Pons (tissue), 1 donor: ENCODE measurements at places on chromosomes 5 and 9.

DNA sequence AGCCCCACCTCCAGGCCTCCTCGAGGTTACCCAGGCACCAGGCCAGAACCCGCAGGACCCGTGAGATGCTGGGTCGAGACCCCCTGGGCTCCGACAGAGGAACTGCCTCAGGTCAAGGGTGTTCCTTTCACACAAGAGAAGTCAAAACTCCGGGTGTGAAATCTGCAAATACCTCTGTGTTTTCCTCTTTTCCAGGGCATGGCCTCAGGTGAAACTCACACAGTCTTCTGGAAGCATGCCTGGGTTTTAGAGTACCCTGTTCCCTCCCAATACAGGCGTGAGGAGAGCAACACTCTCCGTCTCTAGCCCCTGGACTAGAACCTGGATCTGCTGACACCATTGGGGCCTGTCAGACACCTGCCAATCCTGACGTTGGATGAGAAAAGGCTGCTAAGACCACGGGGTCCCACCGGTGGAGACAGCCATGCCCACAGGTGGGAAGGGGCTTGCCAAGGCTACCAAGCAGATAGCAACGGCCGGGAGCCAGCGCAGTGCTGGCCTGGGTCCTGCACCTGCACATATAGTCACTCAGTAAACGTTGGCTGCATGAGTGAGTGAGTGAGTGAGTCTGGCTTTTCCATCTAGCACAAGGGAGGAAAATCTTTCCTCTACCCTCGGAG, 182.0 kb upstream of the PPP1R26 start:
- no peak for DNase-seq

GRCh38 chr9:22041775-22042174, 32.7 kb upstream of the CDKN2B start:
- no peak for DNase-seq

DNA sequence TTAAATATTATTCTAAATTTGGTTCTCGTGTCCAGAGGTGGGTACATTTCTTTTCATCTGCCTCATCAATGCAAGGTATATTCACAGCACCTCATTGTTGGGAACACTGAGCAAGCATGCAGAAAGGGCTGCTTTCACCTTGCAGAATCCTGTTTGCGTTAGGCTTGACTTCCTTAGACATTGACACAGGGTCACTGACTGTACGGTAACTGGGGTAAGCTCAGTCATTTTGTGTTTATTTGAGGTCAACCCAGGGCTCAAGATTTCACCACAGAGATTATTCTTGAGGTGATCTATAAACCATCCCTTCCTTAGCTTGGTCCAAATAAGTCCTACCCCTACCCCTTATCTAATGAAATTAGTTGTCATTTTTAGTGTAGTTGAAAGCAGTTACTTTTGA, 1.7 kb upstream of the PTPDC1 start:
- no peak for DNase-seq

DNA sequence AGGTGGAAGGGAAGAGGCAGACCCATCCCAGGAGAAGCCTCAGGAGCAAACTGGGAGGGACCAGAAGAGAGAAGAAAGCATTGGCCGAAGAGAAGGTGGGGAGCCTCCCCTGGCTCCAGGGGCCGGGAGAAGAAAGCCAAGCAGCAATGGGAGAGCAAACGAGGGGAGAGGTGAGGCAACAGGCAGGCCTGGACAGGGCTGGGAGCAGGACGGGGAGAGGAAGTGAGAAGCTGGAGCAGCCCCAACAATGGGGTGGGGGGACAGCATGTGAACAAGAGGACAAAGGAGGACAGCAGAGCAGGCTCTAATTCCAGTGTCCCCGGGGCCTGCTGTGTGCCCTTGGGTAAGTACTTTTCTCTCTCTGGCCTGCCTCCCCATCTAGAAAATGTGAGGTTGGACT, 115.3 kb downstream of the PSD2 start:
- no peak for DNase-seq

GRCh38 chr9:72983056-72983455, 30.2 kb upstream of the ALDH1A1 start:
- DNase-seq, result no peak

GRCh38 chr9:129172816-129173215, 5.2 kb downstream of the IER5L start:
- DNase-seq, result peak; percentile 39

DNA sequence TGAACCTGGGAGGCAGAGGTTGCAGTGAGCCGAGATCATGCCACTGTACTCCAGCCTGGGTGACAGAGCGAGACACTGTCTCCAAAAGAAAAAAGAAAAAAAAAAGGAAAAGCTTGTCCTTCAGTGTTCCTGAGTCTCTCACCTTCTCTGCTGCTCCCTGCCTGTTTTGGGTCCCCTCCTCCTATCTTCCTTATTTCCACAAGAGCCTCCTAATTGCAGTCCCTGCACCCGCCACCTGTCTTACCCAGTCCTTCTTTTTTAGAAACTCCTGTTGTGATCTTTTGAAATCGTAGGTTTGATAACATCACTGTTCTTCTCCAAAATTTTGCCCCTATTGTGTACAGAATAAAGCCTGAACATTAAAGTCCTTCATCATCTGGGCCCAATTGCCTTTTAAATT, 234.9 kb downstream of the SH3GL2 start:
- no peak for DNase-seq

GRCh38 chr5:28156981-28157380, 1118.6 kb upstream of the CDH9 start:
- no peak for DNase-seq

DNA sequence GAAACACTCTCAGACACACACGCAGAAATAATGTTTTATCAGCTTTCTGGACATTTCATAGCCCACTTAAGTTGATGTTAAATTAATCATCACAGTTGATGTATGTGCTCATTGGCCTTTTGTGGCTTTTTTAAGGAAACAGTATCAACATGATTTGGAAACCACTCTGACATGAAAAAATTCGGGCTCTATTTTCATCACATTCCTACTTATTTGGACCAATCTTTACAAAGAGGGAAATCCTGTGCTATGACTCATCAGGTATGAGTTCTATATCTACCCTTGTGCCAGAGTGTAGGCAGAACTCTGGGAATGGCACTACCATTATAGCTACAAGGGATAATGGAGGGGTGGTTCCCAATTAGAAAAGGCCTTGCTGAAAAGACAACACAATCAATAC, 388.4 kb upstream of the PTGER4 start:
- no peak for DNase-seq

DNA sequence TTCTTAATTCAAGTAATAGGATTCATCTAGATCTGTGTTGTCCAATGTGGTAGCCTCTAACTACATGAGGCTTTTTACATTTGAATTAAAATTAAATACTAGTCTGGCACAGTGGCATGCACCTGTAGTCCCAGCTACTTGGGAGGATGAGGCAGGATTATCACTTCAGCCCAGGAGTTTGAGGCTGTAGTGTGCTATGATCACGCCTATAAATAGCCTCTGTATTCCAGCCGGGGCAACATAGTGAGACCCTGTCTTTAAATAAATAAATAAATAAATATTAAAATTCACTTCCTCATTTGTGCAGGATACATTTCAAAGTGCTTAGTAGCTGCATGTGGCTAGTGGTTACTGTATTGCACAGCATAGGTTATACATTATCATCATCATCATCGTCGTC, 91.8 kb downstream of the UBE2R2 start:
- DNase-seq, result no peak

- no peak for DNase-seq
Measured at GRCh38 chr9:23537192-23538066, 288.6 kb downstream of the ELAVL2 start.

- no peak for DNase-seq
Measured at GRCh38 chr5:107538331-107538730, 132.4 kb downstream of the EFNA5 start.

DNA sequence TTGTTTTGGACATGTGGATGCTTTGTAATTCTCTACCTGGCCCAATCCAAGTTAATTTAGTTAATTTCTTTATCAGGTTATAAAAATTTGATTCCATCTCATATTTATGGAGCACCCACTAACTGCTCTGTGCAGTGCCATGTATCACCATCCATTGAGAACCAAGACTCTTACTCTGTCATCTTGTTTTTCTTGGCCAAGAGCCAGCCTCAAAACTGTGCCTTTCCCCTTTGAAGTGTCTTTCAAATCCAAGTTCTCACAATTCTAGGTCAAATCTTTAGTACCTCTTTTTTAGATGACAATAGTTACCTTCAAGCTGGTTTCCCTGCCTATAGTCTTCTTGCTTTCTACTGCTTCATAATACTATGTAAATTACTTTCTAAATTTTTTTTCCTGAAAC, 3.2 kb downstream of the COMMD10 start:
- DNase-seq, result no peak

- DNase-seq, result peak; percentile 37
Measured at GRCh38 chr5:173327948-173328843, at the start of gene STC2. TSS of gene STC2 (minus strand) at chr5:173328414. CDS start at chr5:173328193, 221 bp downstream.

DNA sequence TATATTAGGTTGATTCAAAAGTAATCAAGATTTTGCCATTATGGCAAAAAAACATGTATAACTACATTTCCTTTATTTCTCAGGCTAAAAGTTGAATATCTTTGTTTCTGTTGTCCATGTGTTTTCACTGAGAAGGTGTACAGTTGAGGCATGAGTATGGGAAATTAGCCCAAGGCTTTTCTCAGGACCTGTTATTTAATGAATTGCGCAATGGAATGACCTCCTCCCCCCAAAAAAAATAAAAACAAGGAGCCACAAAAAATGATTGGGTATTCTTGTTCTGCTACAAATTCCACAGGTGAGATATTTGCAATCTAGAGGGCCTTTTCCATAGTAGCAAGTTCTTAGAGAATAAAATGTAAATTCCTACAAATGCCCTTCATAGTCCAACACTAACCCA, 186.8 kb downstream of the TRPM3 start:
- no peak for DNase-seq

DNA sequence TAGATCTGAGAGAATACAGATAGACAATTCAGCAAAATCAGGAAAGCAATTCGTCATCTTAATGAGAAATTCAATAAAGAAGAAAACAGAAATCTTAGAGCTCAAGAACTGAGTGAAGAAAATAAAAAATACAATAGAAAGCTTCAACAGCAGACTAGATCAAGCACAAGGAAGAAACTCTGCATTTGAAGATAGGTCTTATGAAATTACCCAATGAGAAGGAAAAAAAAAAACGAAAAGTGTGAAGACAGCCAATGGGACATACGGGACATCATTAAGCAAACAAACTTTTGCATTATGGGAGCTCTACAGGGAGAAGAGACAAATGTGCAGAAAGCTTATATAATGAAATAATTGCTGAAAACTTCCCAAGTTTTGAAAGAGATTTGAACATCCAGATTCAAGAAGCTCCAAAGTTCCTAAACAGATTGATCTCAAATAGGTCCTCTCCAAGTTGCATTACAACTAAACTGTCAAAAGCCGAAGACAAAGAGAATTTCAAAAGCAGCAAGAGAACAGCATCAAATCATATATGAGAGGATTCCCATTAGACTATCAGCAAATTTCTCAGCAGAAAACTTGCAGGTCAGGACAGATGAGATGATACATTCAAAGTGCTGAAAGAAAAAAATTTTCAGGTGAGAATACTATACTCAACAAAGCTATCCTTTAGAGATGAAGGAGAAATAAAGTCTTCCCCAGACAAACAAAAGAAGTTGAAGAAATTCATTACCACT, 10.8 kb upstream of the RLN2 start:
- no peak for DNase-seq

GRCh38 chr5:37940931-37941623, 101.2 kb upstream of the GDNF start:
- no peak for DNase-seq

DNA sequence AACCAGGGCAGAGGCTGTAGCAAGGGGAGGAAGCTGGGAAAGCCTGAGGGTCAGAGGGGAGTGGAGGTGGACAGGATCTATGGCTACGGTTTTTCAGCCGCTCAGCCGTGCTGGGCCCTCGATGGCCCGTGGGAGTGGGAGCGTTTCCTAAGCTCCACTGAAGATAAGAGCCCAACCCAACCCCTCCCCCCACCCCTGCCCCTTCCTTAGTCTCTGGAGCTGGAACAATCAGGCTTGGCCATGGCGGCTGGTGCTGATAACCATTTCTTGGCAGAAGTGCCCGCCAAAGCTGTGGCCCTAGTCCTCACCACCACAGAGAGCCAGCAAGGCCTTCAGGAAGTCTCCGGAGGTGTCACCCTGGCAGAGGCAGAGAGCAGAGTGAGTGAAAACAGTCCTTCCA, 20.3 kb upstream of the TNIP1 start:
- no peak for DNase-seq

GRCh38 chr9:109498195-109499092, at the start of gene PTPN3:
TSS of gene PTPN3 (minus strand) at chr9:109498307. CDS start at chr9:109463434, 34,873 bp downstream.
- DNase-seq, result no peak

DNA sequence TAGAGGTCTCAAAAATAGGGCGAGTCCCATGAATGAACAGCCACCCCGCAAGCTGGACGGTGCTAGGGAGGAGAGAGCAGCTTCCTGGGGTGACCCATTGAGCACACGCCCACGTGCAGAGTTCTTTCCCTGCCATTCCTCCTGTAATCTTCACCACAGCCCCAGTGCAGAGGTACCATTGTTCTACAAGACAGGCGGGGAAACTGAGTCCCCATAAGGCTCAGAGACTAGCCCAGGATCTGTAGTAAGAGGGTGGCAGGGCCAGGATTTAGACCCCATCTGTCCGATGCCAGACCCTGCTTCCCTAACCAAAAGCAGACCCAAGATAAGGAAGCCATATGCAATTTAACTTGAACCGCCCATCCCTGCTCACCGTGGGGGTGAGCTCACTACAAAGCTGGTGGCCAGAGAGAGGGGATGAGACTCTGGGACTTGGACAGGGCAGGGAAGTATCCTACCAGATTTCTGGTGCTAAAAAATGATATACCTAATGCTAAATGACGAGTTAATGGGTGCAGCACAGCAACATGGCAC, 36.7 kb upstream of the ORM1 start:
- no peak for DNase-seq

GRCh38 chr5:120254385-120254784, 209.7 kb upstream of the PRR16 start:
- no peak for DNase-seq

DNA sequence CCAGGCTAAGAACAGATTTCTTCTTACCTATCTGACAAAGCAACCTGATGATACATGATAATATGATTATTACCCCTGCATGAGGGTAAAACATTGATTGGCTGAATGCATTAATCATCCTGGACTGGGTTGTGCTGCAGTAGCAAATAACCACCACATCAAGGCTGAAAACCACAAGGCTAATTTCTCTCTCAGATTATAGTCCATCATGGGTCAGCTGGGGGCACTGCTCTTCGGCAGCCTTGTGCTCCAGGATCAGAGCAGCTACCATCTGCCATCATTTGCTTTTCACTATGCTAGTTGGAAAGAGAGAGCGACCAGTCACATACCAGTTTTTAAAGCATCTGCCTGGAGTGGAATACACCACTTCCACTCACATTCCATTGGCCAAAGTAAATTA, 383.5 kb downstream of the RASEF start:
- DNase-seq, result no peak

GRCh38 chr9:108664309-108665255, 191.2 kb downstream of the ACTL7B start:
- DNase-seq, result no peak
